NB4 (cell line): ENCODE measurements at places on chromosomes 13 and 19.
A peak's percentile ranks its signal among the peaks of the same experiment; 100 is the strongest.

- DNase-seq = no peak
These were observed 768 bp upstream of the HS6ST3 start for GRCh38 chr13:96089139-96089538.

DNA sequence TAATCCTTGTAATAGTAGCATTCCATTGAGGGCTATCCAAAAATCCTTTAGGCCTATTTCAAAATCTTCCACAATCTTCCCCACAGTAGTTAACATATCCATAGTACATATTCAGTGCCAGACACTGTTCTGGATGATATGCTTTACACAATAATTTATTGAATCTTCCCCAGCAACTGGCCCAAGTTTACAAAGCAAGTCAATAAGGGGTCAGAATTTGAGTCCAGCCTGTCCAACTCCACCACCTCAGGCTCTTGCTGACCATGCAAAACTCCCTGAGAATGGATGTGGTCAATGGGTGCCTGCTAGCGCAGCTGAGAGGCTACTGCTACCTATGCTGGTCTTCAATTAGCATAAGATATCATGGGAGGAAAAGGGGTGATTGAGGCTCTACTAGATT lies 529.6 kb downstream of the FGF9 start:
- DNase-seq = no peak

- DNase-seq = no peak
These were observed 42.8 kb downstream of the PIN1 start for GRCh38 chr19:9877780-9878510.

- no peak for DNase-seq
These were observed 76.6 kb downstream of the ZMYM2 start for GRCh38 chr13:20035130-20035529.

GRCh38 chr19:33399745-33400681 lies 26.5 kb downstream of the CEBPG start:
- no peak for DNase-seq

DNA sequence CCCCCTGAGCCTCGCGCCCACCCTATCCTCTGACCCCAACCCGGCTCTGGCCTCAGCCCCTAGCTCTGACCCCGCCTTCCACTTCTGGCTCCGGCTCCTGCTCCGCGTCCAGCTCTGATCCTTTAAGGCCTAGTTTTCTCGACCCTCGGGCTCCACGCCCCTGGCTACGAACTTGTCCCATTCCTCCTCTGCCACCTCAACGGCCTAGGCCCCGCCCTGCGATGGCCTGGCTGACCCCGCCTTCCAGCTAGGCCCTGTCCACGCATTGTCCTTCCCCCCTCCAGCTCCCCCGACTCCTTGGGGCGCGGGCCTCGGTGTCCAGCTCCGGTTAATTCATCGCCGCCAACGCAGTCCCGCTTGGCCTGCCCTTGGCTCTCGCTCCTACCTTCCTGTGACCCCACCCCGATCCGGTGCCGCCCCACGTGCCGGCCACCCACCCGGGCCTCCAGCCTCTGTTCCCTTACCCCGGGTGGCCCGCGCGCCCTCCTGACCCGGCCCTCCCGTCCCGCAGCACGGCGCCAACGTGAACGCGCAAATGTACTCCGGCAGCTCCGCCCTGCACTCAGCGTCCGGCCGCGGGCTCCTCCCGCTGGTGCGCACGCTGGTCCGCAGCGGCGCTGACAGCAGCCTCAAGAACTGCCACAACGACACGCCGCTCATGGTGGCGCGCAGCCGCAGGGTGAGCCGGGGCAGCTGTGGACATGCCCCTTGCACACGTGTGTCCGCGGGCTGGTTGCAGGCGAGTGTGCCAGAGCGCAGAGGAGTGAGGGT lies 9.4 kb downstream of the BCL3 start:
- no peak for DNase-seq

- no peak for DNase-seq
These were observed 11.1 kb downstream of the PPP5C start for GRCh38 chr19:46357846-46358583.

DNA sequence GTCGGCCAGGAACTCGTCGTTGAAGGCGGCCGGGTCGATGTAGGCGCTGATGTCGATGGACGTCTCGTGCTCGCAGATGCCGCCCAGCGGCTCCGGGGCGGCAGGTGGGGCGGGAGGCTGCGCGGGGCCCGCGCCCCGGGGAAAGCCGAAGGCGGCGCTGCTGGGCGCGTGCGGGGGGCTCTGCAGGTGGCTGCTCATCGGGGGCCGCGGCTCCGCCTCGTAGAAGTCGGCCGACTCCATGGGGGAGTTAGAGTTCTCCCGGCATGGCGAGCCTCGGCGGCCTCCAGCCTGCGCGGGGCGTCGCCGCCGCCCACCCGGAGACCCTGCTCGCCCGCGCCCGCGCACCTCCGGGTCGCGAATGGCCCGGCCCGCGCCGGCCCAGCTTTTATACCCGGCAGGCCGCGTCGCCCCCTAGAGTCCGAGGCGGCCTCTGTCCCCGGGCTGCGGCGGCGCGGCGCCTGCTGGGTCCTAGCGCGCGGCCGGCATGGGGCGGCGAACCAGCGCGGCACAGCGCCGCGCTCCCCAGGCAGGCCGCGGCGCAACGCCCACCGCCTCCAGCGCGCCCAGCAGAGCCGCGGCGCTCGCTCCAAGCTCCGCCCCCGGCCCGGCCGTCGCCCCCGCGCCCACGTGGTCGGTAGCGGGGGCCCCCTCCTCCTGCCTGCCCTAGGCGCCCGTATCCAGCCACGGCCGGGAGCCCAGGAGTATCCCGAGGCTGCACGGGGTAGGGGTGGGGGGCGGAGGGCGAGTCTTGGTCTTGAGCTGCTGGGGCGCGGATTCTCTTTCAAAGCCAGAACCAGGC lies at the start of gene CEBPA:
CEBPA (minus strand) TSS at position 360 of the 799 bp plus-strand sequence; CDS start at position 240, 120 bp downstream.
- peak; percentile 92 for DNase-seq

GRCh38 chr13:27569405-27569804 lies 50.9 kb downstream of the LNX2 start:
- DNase-seq = no peak

DNA sequence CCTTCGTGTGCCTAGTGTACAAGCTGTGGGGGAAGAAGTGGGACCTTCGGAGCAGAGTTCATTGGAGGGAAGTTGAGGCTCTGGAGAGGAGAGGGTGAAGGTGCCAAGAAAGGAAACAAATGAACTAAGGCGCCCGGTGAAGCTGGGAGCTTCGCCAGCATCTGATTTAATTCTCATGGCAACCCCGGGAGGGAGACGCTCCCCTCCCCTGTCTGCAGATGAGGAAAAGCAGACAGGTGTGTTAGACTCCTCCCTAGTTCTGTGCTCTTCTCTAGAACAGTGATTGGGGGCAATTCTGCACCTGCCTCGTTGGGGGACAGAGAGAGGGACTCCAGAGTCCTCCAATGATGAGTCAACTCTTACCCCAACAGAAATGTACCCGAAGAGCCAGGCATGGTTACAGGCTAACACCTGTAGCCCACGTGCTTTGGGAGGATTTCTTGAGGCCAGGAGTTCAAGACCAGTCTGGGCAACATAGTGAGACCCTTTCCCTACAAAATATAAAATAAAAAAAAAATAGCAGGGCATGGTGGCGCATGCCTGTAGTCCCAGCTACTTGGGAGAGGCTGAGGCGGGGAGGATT lies 4.2 kb downstream of the SSC5D start:
- DNase-seq = no peak

DNA sequence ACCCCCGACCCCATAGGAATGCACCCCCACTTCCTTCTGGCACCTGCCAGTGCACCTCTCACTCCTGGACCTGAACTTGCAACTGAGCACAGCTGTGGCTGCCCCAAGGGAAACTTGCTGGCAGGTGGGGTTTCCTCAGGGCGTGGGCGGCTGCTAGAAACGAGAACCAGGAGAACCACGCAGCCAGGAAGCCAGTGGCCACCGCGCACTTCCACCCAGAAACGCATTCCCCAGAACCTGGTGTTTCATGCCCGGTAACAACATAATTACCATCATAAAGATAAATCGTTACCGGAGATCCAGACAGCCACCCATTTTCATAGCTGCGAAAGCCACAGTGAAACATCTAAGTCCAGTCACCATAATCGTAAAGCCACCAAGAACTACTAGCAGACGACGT lies 75.2 kb upstream of the C13orf46 start:
- peak; percentile 41 for DNase-seq

DNA sequence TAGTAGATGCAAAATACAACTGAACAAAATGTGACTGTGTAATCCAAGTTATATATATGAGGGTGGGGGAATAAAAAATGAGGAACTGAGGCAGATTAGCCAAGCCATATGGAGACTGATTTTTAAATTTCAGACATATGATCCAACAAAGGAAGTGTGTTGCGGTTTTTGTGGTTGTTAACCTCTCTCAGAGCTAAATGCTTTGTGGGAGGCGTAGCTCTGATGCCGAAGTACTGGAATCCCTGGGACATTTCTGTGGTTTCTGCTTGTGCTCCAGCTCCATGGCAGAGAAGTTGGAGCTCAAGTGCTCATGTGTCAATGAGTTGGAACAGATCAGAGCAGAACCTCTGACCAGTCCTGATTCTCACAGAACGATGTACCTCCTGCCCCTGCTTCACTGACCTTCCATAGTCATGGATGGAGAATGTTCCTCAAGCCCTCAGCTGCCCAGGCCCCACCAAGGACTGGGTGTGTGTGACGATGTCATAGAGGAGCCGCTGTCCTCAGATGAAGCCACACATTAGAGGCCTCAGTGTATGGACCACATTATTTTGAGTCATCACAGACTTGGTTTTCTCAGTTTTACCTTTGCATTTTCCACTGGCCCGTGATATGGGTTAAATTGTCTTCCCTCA lies 107.6 kb downstream of the SOX1 start:
- peak; percentile 84 for DNase-seq

DNA sequence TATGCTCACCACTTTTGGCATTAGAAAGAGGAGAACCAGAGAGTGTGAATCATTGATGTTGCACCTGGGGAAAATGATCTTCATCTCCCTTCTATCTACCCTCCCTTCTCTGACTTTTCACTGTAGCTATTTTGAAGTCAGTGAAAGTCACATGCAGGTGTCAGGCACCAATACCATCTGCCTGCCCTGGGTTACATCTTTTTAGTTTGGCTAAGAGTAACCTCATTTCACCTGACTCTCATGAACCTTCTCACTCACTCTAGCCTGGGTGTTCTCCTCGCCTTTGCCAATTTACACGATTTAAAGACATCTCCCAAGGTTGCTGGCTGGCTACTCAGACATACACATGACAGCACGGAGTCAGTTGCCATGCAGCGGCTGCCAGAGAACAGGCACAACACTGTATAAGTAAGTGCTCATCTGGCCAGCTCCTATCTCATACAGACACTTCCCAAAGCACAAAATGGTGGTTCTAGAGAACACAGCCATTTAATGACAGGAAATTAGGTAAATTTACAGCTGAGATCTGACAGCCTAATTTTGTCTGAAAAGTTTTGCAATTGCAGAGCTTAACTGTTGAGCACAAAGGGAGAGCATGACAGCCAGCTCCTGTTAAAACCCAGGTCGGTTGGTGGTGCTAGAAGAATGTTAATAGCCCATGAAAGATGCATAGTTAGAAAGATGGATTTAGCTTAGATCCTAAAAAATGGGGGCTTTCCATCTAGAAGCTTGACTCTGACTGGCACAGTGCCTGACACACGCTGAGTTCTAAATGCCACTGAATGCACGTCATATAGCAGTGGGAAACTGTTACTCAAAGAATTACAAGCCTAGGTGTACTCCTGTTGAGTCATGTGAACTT lies 32.5 kb downstream of the LCP1 start:
- no peak for DNase-seq

DNA sequence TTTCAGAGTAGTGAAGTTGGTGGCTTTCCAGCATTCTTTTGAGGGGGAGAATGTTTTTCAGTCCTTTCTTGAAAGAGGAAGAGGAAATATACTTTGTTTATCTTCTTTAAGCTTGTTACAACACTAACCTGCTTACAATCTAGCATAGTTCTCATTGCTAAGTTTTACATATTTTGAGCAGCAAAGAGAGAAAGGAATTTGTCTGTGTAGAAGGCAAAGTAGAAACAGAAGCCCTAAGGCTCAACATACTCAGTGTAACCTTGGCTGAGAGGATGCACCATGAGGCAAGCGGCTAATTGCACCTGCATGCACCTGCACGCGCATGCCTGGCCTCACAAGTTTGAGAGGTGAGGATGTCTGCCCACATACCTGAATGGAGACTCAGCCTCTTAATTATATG lies 2.2 kb downstream of the FRY start:
- no peak for DNase-seq

DNA sequence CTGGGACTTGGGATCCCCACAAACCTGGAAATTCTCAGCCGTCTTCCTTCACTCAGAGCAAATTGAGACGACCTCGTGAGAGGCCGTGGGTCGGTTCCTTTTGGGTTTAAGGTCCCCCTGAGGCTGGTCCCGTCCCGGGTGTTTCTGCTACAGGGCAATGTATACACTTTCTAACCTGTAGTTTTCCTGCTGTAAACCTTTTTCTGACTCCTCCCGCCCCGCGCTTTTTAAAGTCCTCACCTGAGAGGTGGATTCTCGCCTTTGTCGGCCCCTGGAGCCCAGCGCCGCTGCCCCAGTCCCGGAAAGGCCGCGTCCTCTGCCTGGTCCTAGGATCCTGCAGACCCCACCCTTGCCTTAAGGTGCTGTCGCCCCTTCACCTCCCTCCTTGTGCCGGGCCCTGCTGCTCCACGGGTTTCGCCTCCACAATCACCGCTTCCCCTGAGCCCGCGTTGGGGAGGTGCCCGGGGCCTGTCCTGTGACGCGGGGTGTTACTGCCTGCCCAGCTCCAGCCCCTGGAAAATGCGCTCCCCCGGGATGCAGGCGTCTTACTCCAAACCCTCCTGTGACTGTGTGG lies 391 bp downstream of the ZNF761 start:
- peak; percentile 35 for DNase-seq

DNA sequence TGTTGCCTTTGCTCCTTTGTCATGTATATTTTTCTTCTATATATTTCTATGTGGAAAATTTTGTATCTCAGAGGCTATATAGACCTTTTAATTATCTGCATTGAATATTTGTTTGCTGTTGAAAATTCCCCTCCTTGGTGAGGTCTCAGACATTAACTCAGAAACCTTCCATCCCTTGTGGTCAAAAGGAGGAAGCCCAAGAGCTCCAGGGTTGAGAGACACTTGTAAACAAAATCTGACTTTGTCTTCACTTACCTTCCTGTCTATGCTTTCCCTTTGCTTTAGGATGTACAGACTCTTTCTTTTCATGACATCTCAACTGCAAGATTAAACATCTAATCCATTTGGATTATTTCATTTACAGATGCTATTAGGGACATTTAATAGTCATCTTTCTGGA lies 157.5 kb downstream of the PCDH20 start:
- DNase-seq = no peak

DNA sequence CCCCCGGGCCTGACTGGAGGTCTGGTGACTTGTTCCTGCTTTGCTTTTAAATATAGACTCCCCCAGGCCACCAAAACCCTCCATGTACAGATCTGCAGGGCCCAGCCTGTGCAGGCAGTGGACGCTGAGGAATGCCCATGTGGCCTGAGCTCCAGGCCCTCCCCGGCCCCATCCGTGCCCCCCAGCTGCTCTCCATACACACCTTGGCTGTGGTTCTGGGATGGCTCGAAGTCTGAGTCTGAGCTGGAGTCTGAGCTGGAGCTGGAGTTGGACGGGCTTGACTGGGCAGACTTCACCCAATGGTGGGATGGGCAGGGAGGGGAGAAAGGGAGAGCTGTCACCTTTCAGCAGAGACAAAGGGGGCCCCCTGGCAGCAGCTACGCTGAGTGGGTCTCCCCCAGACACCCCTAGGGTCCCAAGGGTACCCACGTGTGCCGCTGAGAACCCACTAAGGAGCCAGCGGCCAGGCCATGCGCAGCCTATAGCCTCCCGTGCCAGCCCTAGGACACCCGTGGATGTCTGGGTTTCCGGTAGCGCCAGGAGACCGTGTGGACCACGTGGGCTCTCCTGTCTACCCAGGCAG lies 61.9 kb downstream of the MLLT1 start:
- no peak for DNase-seq
